ENCODE measurements at places on chromosomes 12 and 14. TPM values are rescaled to one million over a fixed set of nuclear protein-coding genes. Genes with fewer than 3 reads are reported as not detected.

DNA sequence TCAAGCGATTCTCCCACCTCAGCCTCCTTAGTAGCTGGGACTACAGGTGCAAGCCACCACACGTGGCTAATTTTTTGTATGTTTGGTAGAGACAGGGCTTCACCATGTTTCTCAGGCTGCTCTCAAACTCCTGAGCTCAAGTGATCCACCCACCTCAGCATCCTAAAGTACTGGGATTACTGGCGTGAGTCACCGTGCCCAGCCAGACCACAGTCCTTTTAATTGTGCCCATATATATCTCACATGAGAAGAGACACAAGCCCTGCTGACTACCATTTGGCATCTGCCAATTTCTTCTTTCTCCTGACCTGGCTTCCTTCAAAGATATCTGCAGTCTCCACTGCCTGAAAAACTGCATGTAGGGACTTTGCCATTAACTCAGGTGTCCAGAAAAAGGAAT lies 142.5 kb downstream of the DPY19L2 start:
- no peak for DNase-seq

DNA sequence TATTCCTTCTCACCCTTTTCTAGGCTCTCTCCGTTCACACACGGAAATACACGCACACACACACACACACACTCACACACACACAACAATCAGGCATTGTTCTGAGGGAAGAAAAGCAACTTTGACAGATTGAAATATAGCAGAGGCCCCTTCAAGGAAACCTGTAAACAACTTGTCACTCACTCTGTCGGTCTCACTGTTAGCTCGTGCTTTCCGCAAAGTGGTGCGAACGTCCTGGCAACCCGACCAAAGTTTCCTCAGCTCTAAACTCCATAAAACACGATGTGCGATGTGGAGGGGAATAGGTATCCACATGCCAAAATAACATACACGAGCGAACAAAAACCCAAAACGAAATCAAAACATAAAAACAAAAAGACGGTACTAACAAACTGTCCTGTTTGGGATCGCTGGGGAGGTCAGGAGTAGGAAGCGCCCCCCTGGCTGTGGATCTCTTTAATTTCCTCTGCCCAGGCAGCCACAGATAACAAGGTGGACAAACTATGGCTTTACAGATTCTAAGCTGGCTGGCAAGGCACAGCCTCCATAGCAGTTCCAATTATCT lies 822 bp upstream of the SOX5 start:
- peak; percentile 50 for DNase-seq

- DNase-seq, result no peak
Measured at GRCh38 chr12:102708108-102708507, 208.9 kb downstream of the PAH start.

- DNase-seq, result no peak
Measured at GRCh38 chr12:94721173-94721572, 70.8 kb upstream of the TMCC3 start.

GRCh38 chr12:107917912-107918800 lies 143.7 kb downstream of the ASCL4 start:
- no peak for DNase-seq

- DNase-seq, result peak; percentile 91
Measured at GRCh38 chr12:21774358-21775132, at the start of gene KCNJ8. KCNJ8 (minus strand) TSS chr12:21774706; CDS start chr12:21773616, 1,090 bp downstream.

GRCh38 chr14:24066496-24067132 lies 4.7 kb upstream of the CPNE6 start:
- peak; percentile 43 for DNase-seq

GRCh38 chr12:53098354-53098981 lies 1.0 kb downstream of the IGFBP6 start:
- DNase-seq, result no peak

DNA sequence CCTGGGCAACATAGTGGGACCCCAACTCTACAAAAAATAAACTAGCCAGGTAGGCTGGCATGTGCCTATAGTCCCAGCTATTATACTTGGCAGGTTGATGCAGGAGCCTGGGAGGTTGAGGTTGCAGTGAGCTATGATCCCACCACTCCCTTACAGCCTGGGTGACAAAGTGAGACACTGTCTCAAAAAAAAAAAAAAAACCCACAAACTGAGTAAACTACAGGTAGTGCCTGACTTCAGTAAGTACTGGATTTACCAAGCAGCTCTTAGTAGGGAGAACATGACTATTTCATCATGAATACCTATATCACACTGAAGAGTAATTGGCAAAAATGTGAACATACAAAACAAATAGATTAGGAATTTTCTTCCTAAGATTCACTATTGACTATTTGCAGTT lies 32.4 kb upstream of the AP4S1 start:
- DNase-seq, result no peak

DNA sequence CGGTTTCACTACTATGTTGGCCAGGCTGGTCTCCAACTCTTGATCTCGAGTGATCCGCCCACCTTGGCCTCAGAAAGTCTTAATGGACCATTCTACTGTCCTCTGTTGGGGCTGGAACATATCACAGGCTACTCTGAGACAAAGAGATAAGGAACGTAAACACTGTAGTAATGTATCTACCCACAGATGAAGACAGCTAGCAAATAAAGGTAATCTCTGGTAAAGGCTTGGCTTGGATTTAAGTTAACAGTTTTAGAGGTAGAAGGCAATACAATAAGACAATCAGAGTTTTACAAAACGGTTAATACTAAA lies 44.6 kb upstream of the ISM2 start:
- no peak for DNase-seq

The TBK1 gene
- 28.2 TPM for total RNA-seq

The ADAM21 gene
- total RNA-seq, result not detected

The SPX gene
- 1.7 TPM for total RNA-seq

The NANOG gene
- not detected for total RNA-seq

The OR6C2 gene
- not detected for total RNA-seq

The P2RX7 gene
- 20.1 TPM for total RNA-seq

The BATF gene
- total RNA-seq, result 4.9 TPM

The RARG gene
- 23.8 TPM for total RNA-seq

The HSPB8 gene
- 70.0 TPM for total RNA-seq

The KERA gene
- total RNA-seq, result not detected

The MIS18BP1 gene
- 32.3 TPM for total RNA-seq

Measured in upper lobe of right lung (tissue), 1 donor.